Mucosa of gallbladder (tissue), 1 donor: ENCODE measurements at places on chromosomes 7 and 10. TPM values are rescaled to one million over a fixed set of nuclear protein-coding genes. Genes with fewer than 3 reads are reported as not detected.

- DNase-seq = no peak
Measured at GRCh38 chr10:74956555-74957111, 130.2 kb downstream of the KAT6B start.

DNA sequence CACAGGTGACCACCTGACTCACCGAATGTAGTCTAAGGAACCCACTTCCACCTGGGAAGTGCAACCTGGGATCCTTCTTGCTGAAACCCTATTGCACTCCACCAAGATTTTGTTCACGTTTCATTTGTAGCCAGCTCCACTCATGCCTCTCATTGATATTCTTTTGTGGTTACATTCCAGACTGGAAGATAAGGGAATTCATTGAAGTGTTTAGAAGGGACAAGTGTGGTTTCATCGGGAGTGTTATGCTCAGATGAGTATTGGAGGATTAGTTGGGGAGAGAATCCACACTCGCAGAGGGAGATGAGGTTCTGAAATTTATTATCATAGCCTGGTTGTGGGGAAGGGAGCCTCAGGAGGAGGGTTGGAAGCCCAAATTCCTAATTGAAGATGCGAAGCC lies 320.4 kb downstream of the KCNMA1 start:
- no peak for DNase-seq

PWWP2B gene
- total RNA-seq = 52.9 TPM

DNA sequence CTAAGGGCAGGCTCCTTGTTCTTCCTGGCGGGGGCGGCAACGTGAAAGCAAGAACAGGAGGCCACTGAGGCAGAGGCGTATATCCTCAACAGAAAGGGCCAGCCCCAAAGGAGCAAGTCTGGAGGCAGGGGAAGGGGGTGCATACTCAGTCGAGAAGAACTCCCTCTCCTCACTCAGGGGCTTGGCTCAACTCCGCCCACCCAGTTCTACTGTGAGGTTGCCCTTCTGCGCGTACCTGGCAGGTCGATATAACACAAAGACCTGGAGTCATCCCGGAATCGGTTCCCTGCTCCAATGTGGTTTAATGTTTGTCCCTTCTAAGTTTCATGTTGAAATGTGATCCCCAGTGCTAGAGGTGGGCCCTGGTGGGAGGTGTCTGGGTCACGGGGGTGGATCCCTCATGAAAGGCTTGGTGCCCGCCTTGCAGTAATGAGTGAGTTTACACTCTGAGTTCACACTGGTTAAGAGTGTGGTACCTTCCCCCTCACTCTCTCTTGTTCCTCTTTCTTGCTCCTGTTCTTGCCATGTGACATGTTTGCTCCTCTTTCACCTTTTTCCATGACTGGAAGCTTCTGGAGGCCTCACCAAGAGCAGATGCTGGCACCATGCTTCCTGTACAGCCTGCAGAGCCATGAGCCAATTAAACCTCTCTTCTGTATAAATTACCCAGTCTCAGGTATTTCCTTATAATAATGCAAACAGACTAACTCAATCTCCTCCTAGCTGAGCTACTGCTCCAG lies 32.6 kb downstream of the GSDME start:
- DNase-seq = no peak

GRCh38 chr10:17128261-17128660 lies 1.4 kb downstream of the CUBN start:
- no peak for DNase-seq

DNA sequence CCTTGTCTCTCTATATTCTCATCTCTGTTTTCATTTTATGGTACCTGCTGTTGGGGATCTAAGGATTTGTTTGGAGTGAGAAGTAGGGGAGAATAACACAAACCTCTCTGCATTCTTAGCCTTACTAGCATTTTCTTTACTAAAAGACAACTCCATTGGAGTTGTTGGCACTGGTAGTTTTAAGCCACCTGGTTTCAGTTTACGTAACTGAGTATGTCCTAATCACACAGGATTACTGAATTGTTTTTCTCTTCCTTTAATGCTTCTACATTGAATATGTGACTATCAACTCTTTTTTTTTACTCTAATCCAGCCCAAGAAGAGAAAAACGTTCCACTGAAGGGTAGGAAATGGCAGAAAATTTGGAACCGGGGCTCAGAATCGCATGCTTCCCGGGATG lies 30.0 kb upstream of the TRIL start:
- no peak for DNase-seq

DNA sequence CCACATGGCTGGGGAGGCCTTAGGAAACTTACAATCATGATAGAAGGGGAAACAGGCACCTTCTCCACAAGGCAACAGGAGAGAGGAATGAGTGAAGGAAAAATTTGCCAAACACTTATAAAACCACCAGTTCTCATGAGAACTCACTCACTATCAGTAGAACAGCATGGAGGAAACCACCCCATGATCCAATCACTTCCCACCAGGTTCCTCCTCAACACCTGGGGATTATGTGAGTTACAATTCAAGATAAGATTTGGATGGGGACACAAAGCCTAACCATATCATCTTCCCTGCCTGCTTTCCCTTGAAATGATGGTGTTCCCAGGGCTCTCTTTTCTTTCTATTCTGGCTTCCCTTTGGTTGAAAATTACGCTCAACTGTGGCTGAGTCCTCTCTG lies 262.7 kb upstream of the HABP2 start:
- no peak for DNase-seq

DNA sequence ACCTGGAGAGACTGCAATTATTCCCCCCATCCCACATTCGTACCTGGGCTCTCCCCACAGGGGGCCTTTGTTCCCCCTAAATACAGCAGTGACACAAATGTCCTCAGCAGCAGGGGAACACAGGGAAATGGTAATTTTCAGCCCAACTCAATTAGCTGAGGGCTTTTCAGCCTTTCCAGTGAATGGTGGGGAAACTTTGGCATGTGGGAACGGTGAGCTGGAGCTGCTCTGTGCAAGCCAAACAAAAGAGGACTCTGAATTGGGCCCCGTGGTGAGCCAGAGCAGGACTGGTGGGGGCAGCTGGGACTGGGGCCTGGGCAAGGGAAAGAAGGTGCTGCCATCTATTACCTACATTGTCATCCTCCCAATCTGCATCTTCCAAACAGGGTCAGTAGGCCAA lies 51.0 kb downstream of the FBXW4 start:
- DNase-seq = no peak

DNA sequence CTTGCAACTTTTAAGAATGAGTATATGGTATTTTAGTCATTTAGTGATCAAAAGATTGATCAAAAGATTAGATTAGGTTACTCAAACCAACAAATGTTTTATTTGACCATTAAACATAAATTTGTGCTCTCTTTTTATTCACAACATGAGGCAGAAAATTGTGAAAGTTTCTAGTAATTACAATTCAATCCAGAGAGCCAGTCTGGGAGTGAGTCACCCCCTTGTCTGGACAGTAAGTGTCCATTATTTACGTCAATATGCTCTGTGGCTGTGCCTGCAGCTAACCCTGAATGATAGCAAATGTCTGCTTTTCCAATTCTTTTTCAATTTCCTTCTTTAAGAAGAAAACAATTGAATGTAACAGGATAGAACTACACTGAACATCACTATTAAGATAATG lies 27.9 kb downstream of the GNG11 start:
- DNase-seq = no peak

FGFBP3 gene
- total RNA-seq = 0.72 TPM

- no peak for DNase-seq
Measured at GRCh38 chr10:107141524-107142061, 22.9 kb downstream of the SORCS1 start.

BLNK gene
- total RNA-seq = 43.9 TPM

SPAG6 gene
- 0.23 TPM for total RNA-seq

ASB13 gene
- total RNA-seq = 37.3 TPM

GRCh38 chr7:155797262-155798250 lies 14.7 kb downstream of the SHH start:
- no peak for DNase-seq

DNA sequence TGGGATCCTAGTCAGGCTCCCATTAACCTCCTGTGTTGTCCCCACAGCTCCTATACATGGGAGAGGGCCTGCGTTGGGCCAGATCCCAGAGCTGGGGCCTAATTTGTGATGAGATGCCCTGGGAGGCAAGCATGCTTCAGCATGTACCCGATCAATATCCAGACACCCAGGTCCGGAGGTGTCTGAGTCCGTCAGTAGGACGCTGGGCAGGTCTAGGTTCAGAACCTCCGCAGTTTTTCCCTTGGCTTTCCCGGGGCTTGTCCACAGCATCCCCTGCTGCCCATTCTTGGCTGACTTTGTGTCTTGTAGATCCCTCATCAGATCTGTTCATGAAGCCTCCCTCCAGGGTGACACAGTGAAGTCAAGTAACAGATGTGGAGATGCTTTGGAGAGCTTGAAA lies 32.7 kb upstream of the RBAK start:
- DNase-seq = no peak

TFAM gene
- 29.8 TPM for total RNA-seq

GIMAP5 gene
- 9.8 TPM for total RNA-seq

GRCh38 chr10:130708465-130709070 lies 572.4 kb downstream of the GLRX3 start:
- no peak for DNase-seq

COBL gene
- 87.3 TPM for total RNA-seq

ADCY1 gene
- total RNA-seq = 1.5 TPM

PDK4 gene
- 64.2 TPM for total RNA-seq

DNA sequence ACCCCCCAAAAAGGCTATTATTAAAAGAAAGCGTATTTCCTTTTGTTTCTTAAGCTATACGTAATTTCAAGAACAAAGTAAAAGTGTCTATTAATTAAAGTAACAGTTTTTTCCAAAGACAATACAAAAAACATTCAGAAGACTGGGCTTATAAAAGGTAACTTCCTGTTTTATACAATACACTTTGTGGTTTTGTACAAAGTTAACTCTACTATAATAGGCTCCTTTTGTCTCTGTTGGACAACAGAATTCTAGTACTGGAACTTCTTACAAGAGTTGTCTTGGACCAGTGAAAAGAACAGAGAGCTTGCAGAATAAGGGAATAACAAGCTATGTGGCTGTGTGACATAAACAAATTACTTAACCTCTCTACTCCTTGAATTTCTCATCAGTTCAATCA lies 21.5 kb downstream of the SFMBT2 start:
- no peak for DNase-seq

ASB15 gene
- not detected for total RNA-seq

C7orf33 gene
- not detected for total RNA-seq

- no peak for DNase-seq
Measured at GRCh38 chr7:1810521-1810920, 140.4 kb downstream of the ELFN1 start.

DNA sequence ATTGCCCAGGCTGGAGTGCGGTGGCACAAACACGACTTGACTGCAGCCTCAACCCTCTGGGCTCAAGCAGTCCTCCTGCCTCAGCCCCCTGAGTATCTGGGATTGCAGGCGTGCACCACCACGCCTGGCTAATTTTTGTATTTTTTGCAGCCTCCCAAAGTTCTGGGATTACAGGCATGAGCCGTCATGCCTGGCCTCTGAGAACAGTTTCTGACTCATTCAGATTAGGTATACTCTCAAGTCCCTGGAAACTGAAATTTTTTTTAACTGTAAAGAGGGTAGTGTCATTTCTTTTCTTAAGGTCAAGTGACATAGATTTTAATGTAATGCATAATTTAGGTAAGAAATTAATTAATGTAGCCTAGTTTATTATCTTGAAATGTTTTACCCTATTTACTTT lies 104.7 kb downstream of the SEPTIN7 start:
- DNase-seq = no peak

GALNT11 gene
- total RNA-seq = 35.7 TPM

- no peak for DNase-seq
Measured at GRCh38 chr10:131514454-131514853, 202.9 kb upstream of the TCERG1L start.

MSS51 gene
- 2.0 TPM for total RNA-seq

VGF gene
- total RNA-seq = 0.29 TPM

KLLN gene
- total RNA-seq = 0.69 TPM

DNA sequence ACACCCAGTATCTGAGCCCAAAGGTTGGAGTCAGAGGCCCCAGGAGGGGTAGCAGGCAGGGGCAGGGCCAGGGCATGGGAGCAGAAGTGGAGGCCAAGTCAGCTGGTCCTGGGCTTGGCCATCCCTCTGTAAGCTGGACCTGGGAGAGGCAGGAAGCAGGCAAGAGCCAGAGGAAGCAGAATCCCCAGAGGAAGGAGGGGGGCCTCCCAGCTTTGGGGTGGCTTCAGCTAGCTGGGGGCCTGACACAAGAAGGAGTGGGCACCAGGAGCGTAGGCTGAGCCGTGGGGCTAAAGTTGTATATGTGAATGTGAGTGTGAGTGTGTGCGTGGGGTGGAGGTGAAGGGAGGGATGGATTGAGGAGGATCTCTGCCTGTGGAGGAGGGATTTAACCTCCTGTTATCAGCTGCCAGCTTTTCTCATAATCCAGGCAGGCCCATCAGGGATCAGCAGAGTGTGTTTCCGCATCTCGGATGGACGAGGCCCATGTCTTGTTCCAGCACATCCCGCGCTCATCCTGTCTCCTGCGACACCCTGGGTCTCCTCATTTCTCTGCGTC lies 54.0 kb downstream of the NEURL1 start:
- DNase-seq = no peak

PTF1A gene
- not detected for total RNA-seq

MKI67 gene
- 3.9 TPM for total RNA-seq

SMNDC1 gene
- 26.6 TPM for total RNA-seq

GBX1 gene
- not detected for total RNA-seq

CREB5 gene
- total RNA-seq = 22.5 TPM

- DNase-seq = no peak
Measured at GRCh38 chr10:80104066-80104926, 25.8 kb downstream of the TMEM254 start.

ENTPD1 gene
- total RNA-seq = 68.3 TPM

GRCh38 chr10:42976351-42977031 lies 100.4 kb upstream of the RET start:
- DNase-seq = no peak

DNA sequence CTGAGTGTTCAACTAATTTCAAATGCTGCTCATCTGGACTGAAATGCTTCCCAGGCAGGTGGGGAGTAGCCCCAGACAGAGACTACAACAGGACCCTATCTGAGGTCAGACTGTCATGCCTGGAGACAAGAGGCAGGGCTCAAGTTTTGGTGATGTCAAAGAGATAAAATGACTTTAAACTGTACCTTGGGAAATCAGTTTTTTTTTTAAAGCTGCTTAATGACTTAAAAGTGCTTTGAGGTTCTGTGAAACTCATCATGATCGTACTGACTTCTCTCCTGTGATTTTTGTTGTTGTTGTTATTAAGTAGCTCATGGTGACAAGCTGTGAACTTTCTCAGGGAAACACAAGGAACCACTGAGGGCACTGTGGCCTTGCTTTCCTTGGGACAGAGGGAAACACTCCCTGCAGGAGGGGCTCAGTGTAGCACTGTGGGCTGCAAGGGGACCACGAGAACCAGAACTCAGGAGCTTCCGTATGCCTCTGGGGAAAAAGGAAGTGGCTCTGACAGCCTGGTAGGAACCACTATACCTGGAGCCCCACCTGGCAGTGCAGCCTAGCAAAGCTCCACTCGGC lies 9.5 kb downstream of the HIPK2 start:
- DNase-seq = no peak

IKZF1 gene
- total RNA-seq = 17.4 TPM
